Fibroblast of skin of right biceps (primary cell): ENCODE measurements at places on chromosomes 2 and 18.

GRCh38 chr2:239025951-239026461 lies 178.1 kb downstream of the TWIST2 start:
- DNase-seq = peak; percentile 18

GRCh38 chr2:45849491-45850283 lies 198.2 kb downstream of the PRKCE start:
- peak; percentile 87 for DNase-seq

GRCh38 chr18:13264091-13265007 lies 45.8 kb downstream of the LDLRAD4 start:
- no peak for DNase-seq

DNA sequence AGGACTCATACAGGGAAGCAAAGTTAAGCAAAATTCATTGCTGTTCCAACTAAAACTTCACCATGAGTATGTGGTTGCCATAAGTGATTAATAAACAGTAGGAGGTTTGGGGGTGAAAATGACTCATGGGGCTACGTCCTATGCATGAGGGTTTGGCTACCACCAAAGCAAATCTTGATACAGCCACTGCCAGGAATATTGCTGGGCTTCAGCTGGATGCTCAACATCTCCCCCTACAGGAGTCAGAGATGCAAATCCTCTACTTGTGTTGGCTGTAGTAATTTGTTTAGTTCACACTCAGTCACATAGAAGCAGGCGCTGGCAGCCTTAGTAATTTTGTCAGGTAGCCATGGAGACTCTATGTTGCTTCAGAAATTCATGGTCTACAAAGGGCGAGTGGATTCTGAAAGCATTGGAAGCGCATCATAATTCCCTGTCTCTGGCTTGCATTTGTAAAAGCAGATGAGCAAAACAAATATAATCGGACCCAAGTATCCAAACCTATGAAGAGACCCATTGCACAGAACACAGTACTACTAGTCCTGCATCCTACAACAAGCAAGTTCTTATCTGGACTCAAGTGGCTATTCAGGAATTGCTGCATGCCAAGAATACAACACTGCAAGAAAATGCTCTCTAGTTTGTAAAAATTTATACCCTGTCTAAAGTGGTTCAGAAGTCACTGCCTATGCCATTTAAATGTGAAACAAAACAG lies 76.0 kb downstream of the CD28 start:
- peak; percentile 97 for DNase-seq

GRCh38 chr18:58496231-58496630 lies 132.7 kb downstream of the ALPK2 start:
- peak; percentile 27 for DNase-seq

DNA sequence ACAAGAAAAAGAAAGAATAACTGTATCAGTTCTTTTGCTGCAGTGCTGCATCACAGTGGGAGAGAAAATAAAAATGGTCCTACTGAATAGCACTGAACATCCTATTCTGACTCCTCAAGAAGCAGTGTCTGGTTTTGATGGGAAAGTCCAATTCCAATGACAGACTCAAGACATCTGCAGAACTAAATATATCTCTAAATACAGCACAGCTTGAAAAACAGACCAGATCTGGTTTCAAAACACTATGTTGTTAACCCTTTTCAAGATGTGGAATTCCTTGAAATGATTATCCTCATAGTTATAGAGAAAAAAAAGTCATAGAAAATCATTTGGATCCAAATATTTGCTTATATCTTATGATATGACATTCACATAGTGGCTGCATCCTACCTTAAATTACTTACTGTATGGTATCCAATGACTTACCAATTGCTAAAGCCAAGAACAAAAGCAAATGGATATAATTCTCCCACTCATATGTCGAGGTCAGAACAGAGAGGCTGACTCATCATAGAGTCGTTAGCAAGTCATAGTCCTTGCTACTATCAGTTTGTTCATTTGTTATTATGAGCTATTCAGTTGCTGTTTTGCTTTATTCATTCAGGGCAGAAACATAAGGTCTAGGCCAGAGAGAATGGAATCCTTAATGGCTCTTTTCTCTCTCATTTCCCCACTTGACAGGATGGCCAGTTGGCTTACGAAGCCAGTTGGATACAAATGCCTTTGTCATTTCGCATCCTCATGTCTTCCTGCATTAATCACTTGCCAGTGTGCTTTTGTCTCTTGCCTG lies 62.5 kb upstream of the ACVR2A start:
- DNase-seq = peak; percentile 41

DNA sequence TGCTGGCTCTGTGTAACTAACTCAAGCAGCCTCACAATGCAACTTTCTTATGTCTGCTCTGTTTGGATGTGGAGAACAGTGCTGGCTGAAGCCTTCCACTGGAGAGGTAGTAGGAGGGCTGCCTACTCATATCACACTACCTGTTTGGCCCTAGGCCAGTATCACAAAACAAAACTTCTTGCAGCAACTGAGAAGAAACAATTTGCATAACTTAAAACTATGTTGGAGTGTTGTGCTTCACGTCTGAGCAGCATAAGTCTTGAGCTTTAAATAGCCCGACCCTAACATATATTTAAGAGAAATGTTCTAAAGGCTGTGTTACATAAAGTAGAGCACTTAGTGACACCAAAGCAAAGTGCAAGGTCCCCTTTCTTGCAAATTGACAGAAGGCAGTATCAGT lies 204.9 kb upstream of the ACVR2A start:
- DNase-seq = no peak

GRCh38 chr2:68417926-68418325 lies 49.2 kb downstream of the FBXO48 start:
- DNase-seq = no peak

GRCh38 chr2:225272173-225272572 lies 127.3 kb upstream of the NYAP2 start:
- DNase-seq = no peak
